Endothelial cell (in vitro differentiated cells): ENCODE measurements at places on chromosomes 2 and 18. TPM values are rescaled to one million over a fixed set of nuclear protein-coding genes. Genes with fewer than 3 reads are reported as not detected.

ABCB11 gene
- 1.9 TPM for total RNA-seq

TMBIM1 gene
- total RNA-seq = 78.5 TPM

RAD51AP2 gene
- 0.44 TPM for total RNA-seq

CFC1 gene
- 1.2 TPM for total RNA-seq

HRH4 gene
- not detected for total RNA-seq

GPR39 gene
- total RNA-seq = 0.62 TPM

ERBB4 gene
- total RNA-seq = 0.36 TPM

GAD1 gene
- 129 TPM for total RNA-seq

TSPYL6 gene
- not detected for total RNA-seq

LIMS2 gene
- total RNA-seq = 3.8 TPM

STAT4 gene
- total RNA-seq = 1.1 TPM

SGO2 gene
- 10.5 TPM for total RNA-seq

CABYR gene
- total RNA-seq = 8.4 TPM

RTP5 gene
- not detected for total RNA-seq

CRYGB gene
- not detected for total RNA-seq

CHAC2 gene
- 1.3 TPM for total RNA-seq

SNTG2 gene
- 23.2 TPM for total RNA-seq

TFCP2L1 gene
- total RNA-seq = 1.7 TPM

POTEI gene
- 0.15 TPM for total RNA-seq

CHRND gene
- not detected for total RNA-seq

KIF5C gene
- 50.6 TPM for total RNA-seq

ADCYAP1 gene
- total RNA-seq = 18.5 TPM

CMPK2 gene
- total RNA-seq = 0.49 TPM

SMYD1 gene
- not detected for total RNA-seq

IL36RN gene
- total RNA-seq = not detected

VIT gene
- total RNA-seq = 3.6 TPM

HNRNPLL gene
- total RNA-seq = 57.1 TPM

GBX2 gene
- total RNA-seq = 3.5 TPM

DSC1 gene
- total RNA-seq = not detected

C1QL2 gene
- not detected for total RNA-seq

GPR45 gene
- 0.21 TPM for total RNA-seq

HOXD1 gene
- 3.8 TPM for total RNA-seq

INHBB gene
- total RNA-seq = 4.7 TPM

MAPRE3 gene
- 4.1 TPM for total RNA-seq

GKN2 gene
- 0.36 TPM for total RNA-seq

UGT1A10 gene
- total RNA-seq = not detected

NPHP1 gene
- 5.7 TPM for total RNA-seq

SLC16A14 gene
- 0.18 TPM for total RNA-seq

VWA3B gene
- not detected for total RNA-seq

EML6 gene
- total RNA-seq = 0.90 TPM

XIRP2 gene
- total RNA-seq = 5.5 TPM

CRYGD gene
- total RNA-seq = not detected

RESP18 gene
- not detected for total RNA-seq

KCNK3 gene
- total RNA-seq = not detected

ANKRD30B gene
- total RNA-seq = not detected

DPP10 gene
- 3.3 TPM for total RNA-seq

RGPD4 gene
- not detected for total RNA-seq

RGPD3 gene
- 0.15 TPM for total RNA-seq

KLHL14 gene
- total RNA-seq = 1.3 TPM

ORMDL1 gene
- total RNA-seq = 60.7 TPM

SNED1 gene
- 2.3 TPM for total RNA-seq

ZNF396 gene
- total RNA-seq = 0.92 TPM

RUFY4 gene
- not detected for total RNA-seq

SS18 gene
- total RNA-seq = 94.6 TPM
